ENCODE measurements at places on chromosomes 2 and 18.

GRCh38 chr2:194915485-194915884 is 741.5 kb upstream of the SLC39A10 start:
- DNase-seq = no peak

- DNase-seq = no peak
These were observed 50.1 kb downstream of the PPM1B start for GRCh38 chr2:44218771-44219170.

DNA sequence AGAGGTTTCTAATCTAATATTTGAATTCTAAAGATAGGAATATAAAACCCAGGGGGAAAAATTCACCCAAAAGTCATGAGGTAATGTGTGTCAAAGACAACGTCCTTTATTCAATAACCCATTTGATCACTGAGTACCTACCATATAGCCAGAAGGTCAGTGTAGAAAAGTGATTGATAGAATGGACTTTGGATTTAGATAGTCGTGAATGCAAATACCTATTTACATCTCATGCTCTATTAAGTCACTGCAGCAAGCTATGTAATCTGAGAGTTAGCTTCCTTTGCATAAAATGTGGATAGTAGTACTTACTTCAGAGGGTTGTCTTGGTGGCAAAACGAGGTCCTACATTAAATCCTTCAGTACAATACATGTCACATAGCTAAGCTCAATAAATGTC is 27.8 kb upstream of the TRIB2 start:
- DNase-seq = no peak

DNA sequence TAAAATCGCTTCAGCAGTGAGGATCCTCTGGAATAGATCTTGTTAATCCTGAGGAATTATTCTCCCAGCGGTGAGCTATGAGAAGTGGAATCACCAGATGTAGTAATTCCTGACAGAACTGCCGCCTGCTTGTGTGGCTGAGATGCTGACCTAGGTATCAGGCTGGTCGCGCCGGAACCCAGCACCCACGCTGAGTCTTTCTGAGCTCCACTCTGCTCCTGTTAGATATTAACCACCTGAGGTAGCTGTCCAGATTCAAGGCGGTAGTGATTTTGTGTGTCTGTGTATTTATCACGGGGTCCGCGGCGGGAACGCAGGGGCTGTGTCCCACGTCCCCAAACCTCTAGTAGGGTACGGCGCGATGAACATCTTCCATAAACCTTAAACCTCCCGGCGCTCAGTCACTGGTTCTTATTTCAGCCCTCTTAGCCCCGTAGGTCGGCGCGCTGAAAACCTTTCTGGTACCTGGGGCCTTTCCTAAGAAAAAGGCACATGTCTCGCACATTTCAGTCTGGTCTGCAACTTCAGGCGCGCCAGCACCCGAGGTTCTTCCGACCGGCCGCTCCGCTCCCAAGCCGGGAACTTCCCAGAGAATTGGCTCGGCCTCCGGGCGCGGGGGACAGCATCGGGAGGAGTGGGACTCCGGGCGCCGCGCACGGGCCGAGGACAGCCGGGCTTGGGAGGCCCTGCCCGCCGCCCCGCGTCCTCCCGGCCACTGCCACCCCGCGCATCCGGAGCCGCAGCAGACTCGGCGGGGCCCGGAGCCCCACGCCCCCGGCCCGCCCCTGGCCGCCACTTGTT is 542 bp upstream of the CNNM3 start:
- DNase-seq = no peak

GRCh38 chr2:137770166-137770565 is 194.1 kb upstream of the HNMT start:
- DNase-seq = no peak

DNA sequence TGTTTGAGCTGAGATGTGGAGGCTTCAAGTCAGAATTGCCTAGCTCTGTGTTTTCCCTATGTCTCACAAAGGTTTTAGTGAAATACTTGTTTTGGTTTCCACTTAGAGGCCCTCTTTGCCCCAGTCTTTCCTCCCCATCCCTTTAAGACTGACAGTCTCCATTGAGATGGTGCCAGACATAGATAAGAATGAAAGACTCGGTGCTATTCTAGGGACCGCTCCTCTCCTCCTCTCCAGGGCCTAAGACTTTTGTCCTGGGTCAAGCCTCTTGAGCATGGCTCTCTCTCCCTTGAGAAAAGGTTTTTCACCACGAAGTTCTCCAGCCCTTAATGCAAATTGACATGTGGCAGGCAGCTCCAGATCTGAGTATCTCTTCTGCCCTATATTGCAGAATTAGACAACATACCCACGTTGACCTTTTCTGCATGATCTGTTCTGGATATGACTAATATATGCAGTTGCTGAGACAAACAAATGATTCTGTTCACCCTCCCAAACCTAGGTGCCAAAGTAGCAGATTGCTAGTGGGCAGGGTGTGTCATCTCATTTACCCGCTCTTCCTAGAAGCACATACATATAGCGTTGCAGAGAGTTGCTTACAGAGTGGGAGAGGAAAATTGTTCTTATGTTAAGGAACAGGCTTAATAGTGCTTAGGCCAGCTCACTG is 47.5 kb upstream of the ACSL3 start:
- no peak for DNase-seq

- no peak for DNase-seq
These were observed 363.3 kb upstream of the TFPI start for GRCh38 chr2:187917535-187917934.

DNA sequence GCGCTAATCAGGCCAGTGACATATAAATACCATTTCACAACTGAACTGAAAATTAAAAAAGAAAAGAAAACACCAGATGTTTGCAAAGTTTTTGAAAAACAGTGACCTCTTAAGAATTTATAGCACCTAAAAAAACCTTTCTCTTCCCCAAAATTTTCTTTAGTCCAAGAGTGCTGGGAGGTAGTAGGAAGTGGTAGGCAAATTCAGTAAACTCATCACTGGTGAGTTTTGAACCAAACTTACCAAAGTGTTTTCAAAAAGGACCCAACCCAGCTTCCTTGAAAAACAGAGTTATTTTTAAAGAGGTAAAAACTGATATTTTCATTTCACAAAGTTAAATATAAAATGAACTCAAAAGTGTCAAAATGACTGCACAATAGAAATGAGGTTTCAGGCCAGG is 90.4 kb downstream of the TMEM247 start:
- no peak for DNase-seq

DNA sequence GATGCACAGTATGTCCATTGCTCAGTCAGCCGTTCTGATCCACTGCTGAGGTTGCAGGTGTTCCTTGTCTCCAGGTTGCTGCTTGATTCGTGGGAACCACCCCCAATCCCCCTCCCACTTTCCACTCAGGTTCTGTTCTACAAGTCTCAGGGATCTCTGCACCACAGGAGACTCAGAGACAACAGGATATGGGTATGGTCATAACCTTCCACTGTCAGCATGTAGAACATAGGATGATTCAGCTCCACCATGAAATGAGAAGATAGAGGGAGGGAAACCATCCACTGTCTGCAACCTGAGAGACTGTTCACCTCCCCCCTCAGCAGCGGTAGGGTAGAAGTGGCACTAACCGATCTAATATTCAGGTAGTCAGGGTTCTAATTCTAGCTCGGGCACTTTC is 19.0 kb upstream of the KLF7 start:
- DNase-seq = no peak

DNA sequence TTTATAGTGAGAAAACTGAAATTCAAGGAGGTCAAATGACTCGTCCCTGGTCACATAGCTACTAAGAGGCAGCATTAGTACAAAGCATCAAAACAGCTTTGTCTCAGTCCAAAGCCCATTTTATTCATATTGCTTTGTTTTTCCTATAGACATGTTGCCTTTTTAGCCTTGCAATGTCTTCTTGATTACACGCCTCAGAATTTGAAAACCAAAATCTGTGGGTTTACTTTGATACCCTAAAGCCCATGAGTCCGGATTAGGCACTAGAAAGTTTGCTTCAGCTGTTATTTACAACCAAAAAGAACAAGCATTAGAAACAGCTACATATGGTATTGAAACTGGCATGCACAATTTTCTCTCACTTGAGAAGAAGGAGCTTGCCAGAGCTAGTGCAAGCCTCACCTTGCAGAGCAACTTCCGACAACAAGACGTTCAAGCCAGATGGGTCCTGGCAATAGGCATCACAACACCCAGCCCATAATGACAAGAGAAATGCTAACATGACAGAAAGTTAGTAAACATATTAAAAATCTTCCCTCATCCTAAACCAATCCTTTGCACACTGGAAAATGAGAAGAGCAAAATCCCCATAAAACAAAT is 276.8 kb downstream of the RIT2 start:
- DNase-seq = no peak

DNA sequence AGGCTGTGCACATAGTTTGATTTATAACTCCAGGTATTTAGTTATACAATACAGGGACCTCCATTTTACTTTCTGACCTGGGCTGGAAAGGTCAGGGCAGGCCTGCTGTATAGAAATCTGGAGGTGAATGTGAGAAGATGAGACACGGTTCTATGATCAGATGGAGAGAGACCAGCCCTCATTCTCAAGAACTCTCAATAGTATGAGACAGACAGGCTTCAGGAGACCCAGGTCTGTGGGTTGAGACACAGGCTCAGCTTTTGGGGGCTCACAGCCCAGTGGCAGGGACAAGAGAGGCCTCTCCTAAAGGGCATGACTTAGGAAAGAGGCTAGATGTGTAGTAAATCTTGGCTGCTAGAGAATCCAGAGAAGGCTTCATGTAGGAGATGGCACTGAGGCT is 719 bp upstream of the ATP6V1B1 start:
- no peak for DNase-seq

- DNase-seq = no peak
These were observed 42.9 kb downstream of the XDH start for GRCh38 chr2:31371691-31372090.

DNA sequence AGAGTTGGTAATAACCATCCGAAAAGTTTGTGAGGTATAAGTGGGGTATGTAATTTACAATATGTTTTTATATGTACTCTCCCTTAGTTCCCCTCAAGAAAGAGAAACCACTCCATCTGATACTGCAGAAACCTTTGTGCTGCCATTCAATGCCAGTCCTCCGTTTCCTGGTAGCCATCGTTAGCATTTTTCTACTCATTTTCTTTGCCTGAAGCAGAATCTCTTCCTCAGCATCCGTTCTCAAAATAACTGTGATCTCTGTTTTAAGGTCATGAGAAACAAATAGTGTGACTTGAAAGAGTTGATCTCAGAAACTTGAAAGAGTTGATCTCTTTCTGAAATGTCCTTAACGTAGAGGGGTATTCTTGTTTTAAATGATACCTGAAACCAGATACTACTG is 996 bp downstream of the PTCD3 start:
- no peak for DNase-seq

GRCh38 chr2:175169191-175169590 is 1.2 kb upstream of the ATF2 start:
- no peak for DNase-seq

DNA sequence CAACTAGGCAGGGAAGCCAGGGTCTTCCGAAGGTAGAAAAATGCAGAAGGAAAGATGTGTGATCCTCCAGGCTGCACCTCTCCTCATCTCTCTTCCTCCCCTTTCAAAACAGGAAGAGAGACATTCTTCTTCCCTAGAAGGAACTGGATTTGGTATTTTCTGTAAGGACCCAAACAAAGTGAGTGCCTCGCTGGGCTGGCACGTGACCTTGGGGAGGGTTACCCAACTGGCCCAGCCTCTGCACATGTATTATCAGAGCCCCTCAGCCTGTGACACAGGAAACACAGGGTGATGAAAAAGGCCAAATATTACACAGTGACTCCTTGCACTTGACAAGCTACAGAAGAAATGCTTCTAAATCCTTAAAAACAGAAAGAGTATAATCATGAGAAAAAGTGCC is 2.3 kb downstream of the HJURP start:
- no peak for DNase-seq

DNA sequence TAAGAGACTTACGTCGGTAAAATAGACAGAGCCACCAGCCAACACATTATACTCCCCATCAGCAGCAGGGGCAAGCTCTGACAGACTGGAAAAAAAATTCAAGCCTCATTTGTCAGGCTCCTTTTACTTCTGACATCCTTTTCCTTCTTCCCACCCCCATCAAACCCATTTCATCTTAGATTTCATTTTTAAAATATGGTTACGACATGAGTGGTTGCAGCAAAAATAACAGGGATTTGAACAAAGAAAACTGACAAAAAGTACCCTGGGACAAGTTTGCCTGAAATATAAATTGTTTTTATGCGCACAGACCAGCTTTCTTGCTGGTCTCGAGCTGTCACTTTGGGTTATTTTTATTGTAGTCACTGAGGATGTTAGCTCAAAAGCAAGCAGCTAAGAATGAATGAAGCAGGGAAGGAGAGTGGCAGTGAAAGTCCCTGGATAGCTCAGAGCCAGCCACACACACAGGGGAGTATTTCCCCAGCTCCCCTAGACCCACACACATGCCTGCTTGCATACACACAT is 30.7 kb upstream of the LINC00305 start:
- DNase-seq = no peak

GRCh38 chr2:30332791-30333453 is 101.6 kb downstream of the LBH start:
- no peak for DNase-seq

GRCh38 chr2:216936954-216937357 is 77.1 kb upstream of the TNP1 start:
- no peak for DNase-seq

Data from stimulated activated CD8-positive, alpha-beta memory T cell treated with anti-CD3 and anti-CD28 coated beads, Interleukin-4, amount 100 ng/mL, for 4 hours (primary cell).